ENCODE measurements at places on chromosomes 1 and 21.

DNA sequence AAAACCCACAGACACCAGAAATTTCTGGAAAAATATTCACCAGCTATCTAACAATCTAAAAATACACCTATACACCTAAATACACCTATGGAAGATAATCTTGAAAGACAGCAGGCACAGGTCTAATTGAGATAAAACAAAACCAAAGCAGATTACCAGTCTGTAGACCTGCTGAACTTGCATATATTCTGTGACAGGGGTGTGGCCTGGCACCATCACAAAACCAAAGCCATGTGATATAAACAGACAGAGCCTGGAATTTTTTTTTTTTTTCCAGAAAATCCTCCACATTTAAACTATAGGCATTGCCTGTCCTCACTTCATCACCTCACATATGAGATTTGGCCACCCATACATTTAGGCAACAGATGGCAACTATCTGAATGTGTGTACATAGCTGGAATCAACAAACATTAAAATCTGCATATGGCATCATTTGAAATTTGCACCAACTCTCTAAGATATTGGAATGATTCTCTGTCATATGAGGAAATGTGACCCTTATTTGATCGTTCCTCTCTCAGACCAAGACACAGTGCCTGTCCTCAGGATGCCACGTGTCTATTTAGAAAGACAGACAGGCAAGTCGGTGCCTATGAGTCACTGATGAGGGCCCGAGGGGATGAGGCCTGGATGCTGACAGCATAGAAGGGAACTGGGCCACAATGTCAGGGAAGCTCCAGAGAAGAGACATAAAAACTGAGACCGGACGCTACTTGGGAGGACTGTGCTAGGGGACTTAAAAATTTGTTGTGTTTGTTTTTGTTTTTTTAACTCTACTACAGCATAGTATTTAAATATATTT is 32.6 kb downstream of the NMNAT2 start:
- no peak for DNase-seq

GRCh38 chr21:41817877-41818855 is 51.3 kb upstream of the RIPK4 start:
- DNase-seq: no peak

- no peak for DNase-seq
Measured at GRCh38 chr1:191255354-191256054, 777.8 kb upstream of the BRINP3 start.

DNA sequence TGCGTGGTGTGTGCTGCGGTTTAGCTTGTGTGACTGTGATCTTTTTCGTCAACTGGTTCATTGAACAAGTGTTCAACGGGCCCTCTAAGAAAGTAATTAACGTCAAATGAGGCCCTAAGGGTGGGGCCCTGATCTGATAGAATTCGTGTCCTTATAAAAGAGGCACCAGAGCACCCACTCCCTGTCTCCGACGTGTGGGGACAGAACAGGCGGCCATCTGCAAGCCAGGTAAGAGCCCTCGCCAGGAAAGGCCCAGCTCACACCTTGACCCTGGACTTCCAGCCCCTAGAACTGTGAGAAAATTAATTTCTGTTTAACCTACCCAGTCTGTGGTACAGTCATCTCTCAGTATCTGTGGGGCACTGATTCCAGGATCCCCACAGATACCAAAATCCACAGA is 20.4 kb upstream of the SAMD11 start:
- DNase-seq: no peak

DNA sequence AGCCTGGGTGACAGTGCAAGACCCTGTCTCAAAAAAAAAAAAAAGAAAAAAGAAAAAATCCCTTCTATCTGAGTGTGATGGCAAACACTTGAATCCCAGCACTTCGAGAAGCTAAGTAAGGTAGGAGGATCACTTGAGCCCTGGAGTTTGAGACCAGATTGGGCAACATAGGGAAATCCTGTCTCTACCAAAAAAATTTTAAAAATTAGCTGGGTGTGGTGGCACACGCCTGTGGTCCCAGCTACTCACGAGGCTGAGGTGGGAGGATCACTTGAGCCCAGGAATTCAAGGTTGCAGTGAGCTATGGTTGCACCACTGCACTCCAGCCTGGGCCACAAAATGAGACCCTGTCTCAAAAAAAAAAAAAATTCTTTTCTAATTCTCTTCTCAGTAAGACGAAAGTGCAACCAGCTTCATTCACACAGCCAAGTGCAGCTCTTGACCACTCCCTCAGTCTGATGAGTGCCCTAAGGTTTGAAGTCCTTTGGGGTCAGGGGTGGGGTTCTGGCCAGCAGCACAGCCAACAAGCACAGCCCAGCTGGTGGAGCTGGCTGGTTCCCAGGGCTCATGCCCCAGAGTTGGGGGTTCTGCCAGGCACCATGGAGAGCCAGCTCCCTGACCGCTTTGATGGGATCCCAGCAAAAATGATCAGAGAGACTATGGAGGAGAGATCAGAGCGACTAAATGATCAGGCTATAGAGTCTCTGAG is 8.0 kb downstream of the SLC2A5 start:
- no peak for DNase-seq

GRCh38 chr21:34824314-34824713 is 155.5 kb downstream of the CLIC6 start:
- DNase-seq: no peak

GRCh38 chr1:231041719-231042261 is 1.7 kb upstream of the FAM89A start:
- DNase-seq: no peak

DNA sequence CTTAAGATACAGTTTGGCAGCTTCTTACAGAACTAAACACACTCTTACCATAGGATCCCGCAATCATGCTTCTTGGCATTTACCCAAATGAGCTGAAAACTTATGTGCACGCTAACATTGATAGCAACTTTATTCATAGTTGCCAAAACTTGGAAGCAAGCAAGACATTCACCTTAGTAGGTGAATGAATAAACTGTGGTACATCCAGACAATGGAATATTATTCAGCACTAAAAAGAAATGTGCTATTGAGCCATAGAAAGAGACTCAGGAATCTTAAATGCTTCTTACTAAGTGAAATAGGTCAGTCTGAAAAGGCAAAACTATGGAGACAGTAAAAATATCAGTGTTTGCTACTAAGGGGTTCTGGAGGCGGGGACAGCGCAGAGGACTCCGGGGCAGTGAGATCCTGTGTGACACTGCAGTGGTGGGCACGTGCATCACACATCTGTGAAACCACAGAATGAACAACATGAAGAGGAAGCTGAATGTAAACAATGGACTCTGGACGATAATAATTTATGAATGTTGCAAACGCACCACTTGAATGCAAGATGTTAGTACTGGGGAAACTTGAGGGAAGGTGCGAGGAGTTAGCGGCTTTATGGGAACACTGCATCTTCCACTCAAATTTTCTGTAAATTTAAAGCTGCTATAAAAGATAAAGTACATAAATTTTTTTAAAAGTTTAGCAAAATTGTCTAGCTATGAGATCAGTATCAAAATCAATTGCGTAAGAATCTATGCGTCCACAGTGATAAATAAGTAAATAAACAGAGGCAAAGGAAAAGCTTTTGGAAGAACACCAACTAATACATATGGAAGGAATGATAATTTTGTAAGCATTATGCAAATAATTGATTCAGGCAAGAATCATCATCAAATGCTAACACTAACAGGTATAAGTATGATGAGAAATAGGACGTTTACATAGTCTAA is 15.4 kb upstream of the SPATC1L start:
- DNase-seq: no peak

GRCh38 chr1:87794788-87795614 is 466.3 kb downstream of the LMO4 start:
- DNase-seq: peak; percentile 22
